Psoas muscle (tissue), 8 donors: ENCODE measurements at places on chromosomes 1 and 21. TPM values are rescaled to one million over a fixed set of nuclear protein-coding genes. Genes with fewer than 3 reads are reported as not detected.

NBPF8 gene
- total RNA-seq = 2.2 TPM

SPRR4 gene
- total RNA-seq = not detected

APOBEC4 gene
- total RNA-seq = not detected

GRCh38 chr1:190277107-190277506, 200.6 kb downstream of the BRINP3 start:
- no peaks in the 10 kb centered on the region for H3K4me1 ChIP-seq
- no peak overlapping the region for H3K27ac ChIP-seq
- H3K4me3 ChIP-seq = no peak overlapping the region
- H3K27me3 ChIP-seq = no peaks in the 10 kb centered on the region
- no peaks in the 10 kb centered on the region for H3K36me3 ChIP-seq

MROH9 gene
- total RNA-seq = not detected

ATP1A4 gene
- 0.26 TPM for total RNA-seq

DNA sequence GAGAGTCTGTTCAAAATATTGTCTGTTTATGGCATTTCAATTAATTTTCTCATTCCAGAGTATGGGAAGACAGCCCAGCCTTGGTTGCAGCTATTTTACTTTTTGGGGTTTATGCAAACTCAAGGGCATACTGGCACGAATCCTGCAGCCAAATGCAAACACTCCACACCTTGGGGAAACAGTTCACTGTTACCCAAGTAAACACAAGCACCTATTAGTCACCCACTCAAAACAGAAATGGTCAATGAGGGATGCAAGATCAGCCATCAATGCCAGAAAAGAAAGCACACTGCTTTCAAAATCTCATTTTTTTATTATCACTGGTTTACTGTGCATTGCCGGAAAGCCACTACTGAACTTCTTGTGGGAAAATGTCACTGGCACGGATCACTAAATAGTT, 170.6 kb downstream of the RUNX1 start:
- H3K4me1 ChIP-seq = peaks cover 1% of the 10 kb centered on the region
- no peak for DNase-seq
- H3K4me3 ChIP-seq = no peak overlapping the region
- no peaks in the 10 kb centered on the region for H3K27me3 ChIP-seq
- no peak overlapping the region for H3K27ac ChIP-seq

ZSWIM5 gene
- 0.90 TPM for total RNA-seq

DNA sequence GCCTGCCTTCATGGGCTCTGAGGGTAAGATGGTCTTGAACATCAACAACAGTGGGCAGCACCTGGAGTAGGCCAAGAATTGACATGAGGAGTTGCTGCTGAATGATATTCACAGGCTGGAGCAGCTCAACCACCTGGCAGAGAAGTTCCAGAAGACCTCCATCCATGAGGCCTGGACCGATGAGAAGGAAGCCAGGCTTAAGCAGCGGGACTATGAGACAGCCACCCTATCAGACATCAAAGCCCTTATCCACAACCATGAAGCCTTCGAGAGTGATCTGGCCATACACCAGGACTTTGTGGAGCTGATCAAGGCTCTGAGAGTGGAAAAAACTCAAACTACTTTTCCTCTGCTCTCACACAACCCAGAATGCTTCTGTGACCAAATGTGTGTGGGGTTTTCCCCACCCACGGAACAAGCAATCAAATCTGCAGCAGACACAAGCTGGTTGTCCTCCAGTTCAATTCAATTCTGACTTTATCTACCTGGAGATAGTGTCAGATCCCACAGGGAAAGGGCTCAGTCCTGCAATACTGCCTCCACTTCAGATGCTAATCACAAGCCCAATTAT, 12.1 kb upstream of the EPHA10 start:
- H3K4me3 ChIP-seq = no peak overlapping the region
- no peak for DNase-seq
- no peaks in the 10 kb centered on the region for H3K4me1 ChIP-seq
- no peaks in the 10 kb centered on the region for H3K36me3 ChIP-seq

- peaks cover 18% of the 10 kb centered on the region for H3K36me3 ChIP-seq
- no peaks in the 10 kb centered on the region for H3K27me3 ChIP-seq
- no peak overlapping the region for H3K27ac ChIP-seq
These were observed 37.0 kb upstream of the PRSS38 start for GRCh38 chr1:227778401-227778947.

GRCh38 chr1:208524376-208524775, 280.2 kb upstream of the PLXNA2 start:
- DNase-seq = no peak
- no peaks in the 10 kb centered on the region for H3K27me3 ChIP-seq
- H3K4me1 ChIP-seq = no peaks in the 10 kb centered on the region
- H3K27ac ChIP-seq = no peak overlapping the region

RAB7B gene
- total RNA-seq = 0.17 TPM

GRCh38 chr1:5941671-5942070, 50.6 kb downstream of the NPHP4 start:
- H3K4me3 ChIP-seq = no peak overlapping the region
- H3K4me1 ChIP-seq = no peaks in the 10 kb centered on the region
- H3K36me3 ChIP-seq = no peaks in the 10 kb centered on the region
- H3K27ac ChIP-seq = no peak overlapping the region
- DNase-seq = no peak

PTPRC gene
- 7.0 TPM for total RNA-seq

DNA sequence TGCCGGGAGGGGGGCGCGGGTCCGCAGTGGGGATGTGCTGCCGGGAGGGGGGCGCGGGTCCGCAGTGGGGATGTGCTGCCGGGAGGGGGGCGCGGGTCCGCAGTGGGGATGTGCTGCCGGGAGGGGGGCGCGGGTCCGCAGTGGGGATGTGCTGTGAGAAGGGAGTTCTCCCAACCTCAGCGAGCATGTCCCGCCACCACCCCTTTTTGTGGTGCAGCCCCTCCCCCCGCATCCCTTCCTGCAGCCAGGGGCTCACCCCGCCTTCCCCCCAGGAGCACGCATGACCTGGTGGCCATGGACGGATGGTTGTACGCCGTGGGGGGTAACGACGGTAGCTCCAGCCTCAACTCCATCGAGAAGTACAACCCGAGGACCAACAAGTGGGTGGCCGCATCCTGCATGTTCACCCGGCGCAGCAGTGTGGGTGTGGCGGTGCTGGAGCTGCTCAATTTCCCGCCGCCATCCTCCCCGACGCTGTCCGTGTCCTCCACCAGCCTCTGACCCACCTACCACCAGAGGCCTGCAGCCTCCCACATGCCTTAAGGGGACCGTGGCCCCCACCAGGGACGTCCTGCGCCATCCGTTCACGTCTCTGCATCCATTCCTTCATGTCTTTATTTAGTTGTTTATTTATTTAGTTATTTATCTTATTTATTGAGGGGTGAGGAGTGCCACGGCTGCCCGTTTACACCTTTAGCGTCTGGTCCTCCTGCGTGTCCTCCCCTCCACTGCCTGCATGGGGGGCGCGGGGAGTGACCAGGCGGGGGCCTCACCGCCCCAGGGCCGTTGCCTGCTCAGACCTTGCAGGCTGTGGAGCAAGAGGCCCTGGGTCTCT, 1.4 kb upstream of the PLEKHN1 start:
- H3K27ac ChIP-seq = no peak overlapping the region
- DNase-seq = no peak
- peaks cover 12% of the 10 kb centered on the region for H3K36me3 ChIP-seq
- H3K4me3 ChIP-seq = no peak overlapping the region
- H3K4me1 ChIP-seq = peaks cover 21% of the 10 kb centered on the region
- peaks cover 5% of the 10 kb centered on the region for H3K27me3 ChIP-seq

DNA sequence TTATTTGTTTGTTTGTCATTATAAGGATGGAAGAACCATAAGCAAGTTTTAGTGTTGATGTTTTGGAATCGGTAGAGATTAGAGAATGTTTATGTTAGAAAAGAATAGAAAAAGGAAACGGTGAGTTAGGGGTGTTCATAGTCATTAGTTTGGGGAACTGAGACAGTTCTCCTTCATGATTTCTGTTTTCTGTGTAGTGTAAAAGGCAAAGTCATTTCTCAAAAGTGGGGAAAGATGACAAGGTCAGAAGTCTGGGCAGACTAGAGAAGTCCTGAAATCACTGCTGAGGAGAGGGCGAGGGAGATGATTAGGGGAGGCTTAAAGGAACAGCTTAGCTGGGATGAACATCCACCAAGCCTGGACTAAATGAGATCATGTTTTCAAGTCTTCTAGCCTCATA, 498.9 kb downstream of the TTLL7 start:
- no peaks in the 10 kb centered on the region for H3K27me3 ChIP-seq
- H3K27ac ChIP-seq = no peak overlapping the region
- peaks cover 5% of the 10 kb centered on the region for H3K4me1 ChIP-seq
- no peak for DNase-seq

ABCA4 gene
- 0.23 TPM for total RNA-seq

GRCh38 chr1:154527192-154527591, 25.0 kb upstream of the SHE start:
- no peak for DNase-seq
- H3K36me3 ChIP-seq = no peaks in the 10 kb centered on the region
- H3K4me1 ChIP-seq = no peaks in the 10 kb centered on the region

SEC16B gene
- total RNA-seq = 1.6 TPM

GRCh38 chr1:182527680-182528079, 61.4 kb downstream of the RNASEL start:
- no peaks in the 10 kb centered on the region for H3K4me1 ChIP-seq
- no peaks in the 10 kb centered on the region for H3K36me3 ChIP-seq
- no peak for DNase-seq
- peaks cover 3% of the 10 kb centered on the region for H3K27me3 ChIP-seq

DNA sequence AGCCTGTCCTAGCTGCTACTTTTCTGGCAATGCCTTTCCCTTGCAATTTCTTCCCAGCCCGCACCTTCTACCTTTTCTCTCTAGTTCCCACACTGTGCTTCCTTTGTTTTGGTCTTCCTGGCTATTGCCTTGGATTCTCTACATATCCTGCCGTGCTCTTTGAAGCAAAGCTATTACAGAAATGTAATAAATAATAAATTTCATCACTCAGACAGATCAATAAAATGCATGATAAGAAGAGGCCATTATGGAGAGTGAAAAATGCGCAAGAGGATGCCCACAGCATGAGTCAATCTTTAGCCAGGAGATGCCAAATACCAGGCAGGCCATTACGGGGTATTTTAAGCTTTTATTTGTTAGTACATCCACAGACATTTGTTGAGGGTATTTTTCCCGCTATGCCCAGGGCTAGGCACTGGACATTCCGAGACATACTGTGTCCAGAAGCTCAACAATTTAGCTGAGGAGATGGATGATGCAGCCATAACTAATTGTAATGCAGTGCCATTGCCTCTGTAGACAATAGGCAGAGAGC, 163.6 kb downstream of the ST6GALNAC3 start:
- H3K4me1 ChIP-seq = no peaks in the 10 kb centered on the region
- DNase-seq = no peak
- H3K27me3 ChIP-seq = no peaks in the 10 kb centered on the region
- H3K36me3 ChIP-seq = no peaks in the 10 kb centered on the region
- no peak overlapping the region for H3K27ac ChIP-seq

SERPINC1 gene
- total RNA-seq = 0.22 TPM

C1orf87 gene
- not detected for total RNA-seq

VANGL2 gene
- 0.44 TPM for total RNA-seq

- no peak overlapping the region for H3K27ac ChIP-seq
- no peaks in the 10 kb centered on the region for H3K36me3 ChIP-seq
- DNase-seq = no peak
- no peak overlapping the region for H3K4me3 ChIP-seq
These were observed 290.4 kb downstream of the KCNT2 start for GRCh38 chr1:196317535-196318522.

- H3K27me3 ChIP-seq = no peaks in the 10 kb centered on the region
- peaks cover 19% of the 10 kb centered on the region for H3K36me3 ChIP-seq
- no peak for DNase-seq
These were observed 27.9 kb downstream of the ANGEL2 start for GRCh38 chr1:212987702-212988322.

- no peak overlapping the region for H3K4me3 ChIP-seq
- no peaks in the 10 kb centered on the region for H3K36me3 ChIP-seq
- no peaks in the 10 kb centered on the region for H3K27me3 ChIP-seq
- no peaks in the 10 kb centered on the region for H3K4me1 ChIP-seq
- H3K27ac ChIP-seq = no peak overlapping the region
- no peak for DNase-seq
These were observed 47.0 kb upstream of the GJA5 start for GRCh38 chr1:147807405-147807804.

DNA sequence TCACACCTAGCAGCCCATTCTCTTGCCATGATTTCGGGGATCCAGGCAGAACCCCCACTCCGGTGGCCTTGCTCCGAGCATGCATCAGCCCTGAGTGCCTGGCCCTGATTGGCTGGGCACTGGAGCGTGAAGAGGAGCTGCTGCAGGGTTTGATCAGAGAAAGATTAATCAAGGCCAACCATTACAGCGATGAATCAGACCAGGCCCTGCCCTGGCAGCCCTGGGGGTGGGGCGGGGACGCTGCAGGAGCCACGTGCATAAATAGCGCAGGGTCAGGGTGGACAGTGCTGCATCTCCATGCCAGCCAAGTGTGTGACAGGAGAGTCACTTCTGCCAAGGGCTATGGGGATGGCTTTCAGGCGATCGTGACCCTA, 3.4 kb upstream of the FAM131C start:
- H3K27me3 ChIP-seq = peaks cover 18% of the 10 kb centered on the region
- no peak overlapping the region for H3K4me3 ChIP-seq
- DNase-seq = peak; percentile 53
- H3K36me3 ChIP-seq = no peaks in the 10 kb centered on the region
- H3K27ac ChIP-seq = no peak overlapping the region
- no peaks in the 10 kb centered on the region for H3K4me1 ChIP-seq

- H3K36me3 ChIP-seq = no peaks in the 10 kb centered on the region
- H3K27me3 ChIP-seq = no peaks in the 10 kb centered on the region
- peak overlapping the region; percentile 9 for H3K4me3 ChIP-seq
- H3K27ac ChIP-seq = peak overlapping the region; percentile 87
These were observed 2.9 kb downstream of the ASAP3 start for GRCh38 chr1:23481026-23481597.

PYHIN1 gene
- 0.22 TPM for total RNA-seq

DNA sequence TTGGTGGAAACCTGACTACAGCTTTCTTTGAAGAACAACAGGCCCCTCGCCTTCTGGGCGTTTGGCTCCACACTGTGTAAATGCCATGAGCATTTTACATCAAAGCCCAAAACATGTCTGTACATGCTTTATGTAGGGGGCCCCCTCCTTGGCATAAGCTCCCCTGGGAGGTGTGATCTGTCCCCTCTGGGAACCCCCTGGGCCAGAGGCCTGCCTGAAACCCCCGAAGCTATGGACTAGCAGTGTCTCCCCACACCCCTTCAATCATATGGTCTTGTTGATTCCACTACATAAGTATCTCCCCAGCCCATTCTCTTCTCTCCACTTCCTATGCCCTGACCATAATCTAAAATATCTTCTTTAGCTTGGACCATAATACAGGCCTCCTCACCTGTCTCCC, 241.5 kb downstream of the C1orf94 start:
- no peak overlapping the region for H3K27ac ChIP-seq
- H3K4me1 ChIP-seq = no peaks in the 10 kb centered on the region
- no peak overlapping the region for H3K4me3 ChIP-seq
- no peaks in the 10 kb centered on the region for H3K27me3 ChIP-seq

DNA sequence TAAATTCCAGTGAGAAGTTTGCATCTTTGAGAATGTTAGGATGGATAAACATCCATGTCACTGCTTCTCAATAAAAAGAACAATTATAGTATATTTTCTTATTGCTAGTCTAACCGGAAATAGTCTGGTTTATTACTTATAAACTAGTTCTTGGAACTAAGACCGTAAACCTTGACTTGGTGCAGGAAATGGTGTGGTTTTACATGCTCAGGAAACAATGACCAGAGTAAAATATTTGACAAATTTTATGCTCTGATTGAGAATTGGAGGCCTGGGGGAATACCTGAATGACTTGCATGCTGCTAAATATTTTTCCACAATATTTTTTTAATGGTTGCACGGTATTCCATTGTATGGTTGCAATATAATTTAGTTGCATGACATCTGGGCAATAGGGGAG, 76.3 kb downstream of the XCL2 start:
- no peaks in the 10 kb centered on the region for H3K27me3 ChIP-seq
- no peak overlapping the region for H3K4me3 ChIP-seq
- peak overlapping the region; percentile 75 for H3K27ac ChIP-seq
- DNase-seq = no peak
- no peaks in the 10 kb centered on the region for H3K36me3 ChIP-seq
